ENCODE measurements at places on chromosomes 12 and 14.

GRCh38 chr14:84493779-84494178, 1036.2 kb upstream of the FLRT2 start:
- no peak for DNase-seq

GRCh38 chr14:44940944-44941343, 20.8 kb downstream of the KLHL28 start:
- no peak for DNase-seq

GRCh38 chr12:126915309-126915708, 1351.7 kb upstream of the TMEM132C start:
- no peak for DNase-seq

GRCh38 chr14:38255408-38255672, 553 bp downstream of the CLEC14A start:
- DNase-seq: no peak

DNA sequence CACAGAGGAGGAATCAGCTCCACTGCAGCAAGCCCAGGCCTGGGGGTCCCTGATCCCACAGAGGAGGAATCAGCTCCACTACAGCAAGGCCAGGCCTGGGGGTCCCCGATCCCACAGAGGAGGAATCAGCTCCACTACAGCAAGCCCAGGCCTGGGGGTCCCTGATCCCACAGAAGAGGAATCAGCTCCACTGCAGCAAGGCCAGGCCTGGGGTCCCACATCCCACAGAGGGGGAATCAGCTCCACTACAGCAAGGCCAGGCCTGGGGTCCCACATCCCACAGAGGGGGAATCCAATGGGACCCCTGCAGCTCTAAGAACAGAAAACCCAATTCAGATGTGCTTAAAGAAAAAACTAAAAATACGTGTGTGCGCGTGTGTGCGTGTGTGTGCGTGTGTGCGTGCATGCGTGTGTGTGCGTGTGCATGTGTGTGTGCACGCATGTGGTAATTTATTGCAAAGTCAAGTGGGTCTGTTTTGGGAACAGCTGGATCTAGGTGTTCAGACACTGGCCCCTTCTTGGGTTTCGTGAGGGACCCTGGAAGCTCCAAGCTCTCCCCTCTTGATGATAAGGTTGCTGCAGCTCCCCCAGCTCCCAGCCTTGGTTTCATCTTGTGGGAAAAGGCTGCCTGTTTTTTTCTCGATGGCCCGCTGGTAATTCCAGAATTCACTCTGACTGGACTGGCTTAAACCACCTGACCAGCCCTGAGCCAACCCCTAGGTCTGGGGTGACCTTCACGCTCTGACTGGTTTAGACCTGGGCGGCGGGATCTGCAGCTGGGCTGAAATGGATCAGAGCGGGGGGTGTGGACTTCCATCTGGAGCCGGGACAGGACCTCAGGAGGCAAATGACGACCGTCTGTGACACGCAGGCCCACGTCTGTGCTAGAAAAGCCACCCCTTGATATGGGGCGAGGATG, 47.1 kb downstream of the GALNT9 start:
- no peak for DNase-seq

DNA sequence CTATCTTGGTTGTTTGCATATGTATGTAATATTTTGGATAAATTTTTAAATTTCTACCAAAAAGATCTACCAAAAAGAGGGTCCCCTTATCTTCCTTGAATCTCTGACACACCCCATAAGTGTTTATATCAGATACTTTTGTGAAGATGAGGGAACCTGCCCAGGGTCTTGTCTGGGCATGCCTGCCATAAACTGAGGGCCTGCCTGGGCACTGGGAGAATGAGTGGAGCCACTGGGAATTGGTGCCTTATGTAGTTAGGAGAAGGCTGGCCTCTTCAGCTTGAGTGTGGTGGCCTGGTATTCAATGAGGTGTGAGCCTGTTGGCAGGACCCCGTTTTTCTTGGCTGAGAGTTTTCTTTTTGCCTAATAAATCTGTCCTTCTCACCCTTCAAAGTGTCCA, 46.5 kb downstream of the OR9K2 start:
- DNase-seq: no peak

All from activated CD4-positive, alpha-beta T cell treated with anti-CD3 and anti-CD28 coated beads, Interleukin-10, Interleukin-2, amounts not matched to agents 100 ng/mL and 50 ng/mL, durations not matched to agents 16 hours and 8 hours (primary cell).